ENCODE measurements at places on chromosomes 5 and 9.
A peak's percentile ranks its signal among the peaks of the same experiment; 100 is the strongest.

GRCh38 chr5:123810253-123810652, 298.3 kb downstream of the CSNK1G3 start:
- no peak for DNase-seq

GRCh38 chr5:53089481-53089991, 20.0 kb downstream of the MOCS2 start:
- no peak for DNase-seq

GRCh38 chr5:15008921-15009320, 137.3 kb upstream of the ANKH start:
- no peak for DNase-seq

GRCh38 chr5:33934176-33934575, 2.0 kb upstream of the RXFP3 start:
- no peak for DNase-seq

DNA sequence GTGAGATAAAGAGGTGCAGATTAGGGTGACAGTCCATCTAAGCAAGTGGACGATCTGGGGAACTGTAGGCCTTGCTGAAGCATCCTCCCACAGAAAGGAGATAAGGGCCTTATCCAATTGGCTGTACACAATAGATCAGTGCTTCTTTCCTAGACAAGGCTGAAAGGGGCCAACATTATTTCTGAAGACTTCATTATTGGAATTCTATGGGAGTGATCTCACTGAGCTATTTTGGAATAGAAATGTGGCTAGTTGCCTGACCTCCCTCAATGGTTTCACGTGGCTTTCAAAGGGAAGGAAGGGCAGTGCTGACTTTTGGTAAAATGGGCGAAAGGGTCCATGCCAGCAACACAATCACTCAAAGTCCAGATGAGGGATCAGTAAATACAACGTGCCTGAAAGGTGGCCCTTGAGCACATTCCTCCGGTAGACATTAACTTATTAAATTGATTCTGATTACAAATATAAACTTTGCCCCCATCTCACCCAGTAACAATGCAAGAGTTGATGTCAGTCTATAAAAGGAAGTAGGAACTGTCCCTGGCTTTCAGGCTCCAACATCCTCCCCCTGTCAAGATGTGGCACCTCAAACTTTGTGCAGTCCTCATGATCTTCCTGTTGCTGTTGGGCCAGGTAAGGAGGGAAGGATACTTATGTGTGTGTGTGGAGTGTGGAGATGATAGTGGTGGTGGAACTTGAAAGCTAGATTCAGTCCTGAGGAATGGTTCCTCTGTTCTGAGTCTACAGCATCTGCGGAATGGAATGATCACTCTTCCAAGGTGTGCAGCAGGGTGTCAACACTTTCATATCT, at the start of gene LEAP2:
LEAP2 (plus strand) TSS at position 550 of the 811 bp plus-strand sequence; CDS start at position 577, 27 bp downstream.
- no peak for DNase-seq

DNA sequence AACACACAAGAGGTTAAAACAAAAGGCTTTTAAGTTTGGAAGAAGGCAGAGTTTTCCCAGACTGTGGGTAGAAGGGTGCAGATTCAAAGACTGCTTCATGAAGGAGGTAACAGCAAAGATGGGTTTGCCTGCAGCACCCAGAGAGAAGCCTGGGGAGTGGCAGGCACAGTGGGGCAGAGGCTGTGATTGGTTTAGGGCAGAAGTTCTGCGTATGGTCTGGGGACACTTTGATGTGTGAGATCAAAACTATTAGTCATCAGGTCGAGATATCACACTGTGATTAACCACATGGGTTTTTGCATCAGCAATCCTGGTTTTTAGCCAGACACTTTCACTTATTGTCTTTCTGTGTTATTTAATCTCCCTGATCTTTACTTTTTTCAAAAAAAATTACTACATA, 188.8 kb upstream of the GLRA1 start:
- peak; percentile 7 for DNase-seq

DNA sequence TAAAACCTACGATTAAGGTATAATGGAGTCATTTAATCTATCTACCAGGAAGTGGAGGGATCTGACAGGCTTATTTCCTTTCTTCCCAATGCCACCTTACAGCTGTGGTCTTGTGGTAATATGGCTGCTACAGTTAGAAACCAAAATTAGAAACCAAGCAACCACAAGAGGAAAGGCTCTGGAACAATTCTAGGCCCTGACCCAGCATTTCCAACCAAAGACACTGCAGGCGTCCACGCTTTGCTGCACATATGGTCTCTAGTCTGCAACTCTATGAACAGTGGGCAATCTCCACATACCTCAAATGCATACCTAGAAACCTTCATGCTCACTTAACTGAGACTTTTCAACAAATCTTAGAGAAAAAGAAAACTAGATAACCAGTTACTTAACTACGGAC, 339.1 kb downstream of the NFIB start:
- no peak for DNase-seq

DNA sequence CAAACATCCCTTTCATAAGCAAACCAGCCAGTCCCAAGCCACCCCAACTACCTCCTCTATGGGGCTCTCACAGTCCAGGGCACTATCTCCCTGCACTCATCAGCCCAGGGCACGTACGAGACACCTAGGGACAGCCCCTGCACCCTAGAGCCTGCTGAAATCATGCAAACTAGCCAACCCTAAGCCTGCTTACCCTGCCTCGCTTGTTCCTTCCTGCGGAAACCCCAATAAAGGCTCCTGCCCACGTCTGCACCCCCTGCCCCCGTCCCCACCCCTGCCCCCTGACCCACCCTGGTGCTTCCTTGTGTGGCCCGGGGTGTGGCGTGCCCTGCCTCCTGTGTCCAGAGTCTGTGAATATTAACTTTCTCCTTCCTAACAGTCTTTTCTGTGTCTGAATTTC, 135.9 kb downstream of the GADD45G start:
- no peak for DNase-seq

GRCh38 chr9:123687246-123687751, 242.6 kb downstream of the DENND1A start:
- no peak for DNase-seq

GRCh38 chr5:181061645-181062044, 21.6 kb downstream of the BTNL9 start:
- DNase-seq: no peak

- no peak for DNase-seq
Observed at GRCh38 chr9:77514886-77515711, 133.0 kb downstream of the GNA14 start.

- no peak for DNase-seq
Observed at GRCh38 chr5:34721327-34721726, 65.2 kb downstream of the RAI14 start.

GRCh38 chr9:22922222-22922621, 475.6 kb downstream of the DMRTA1 start:
- DNase-seq: no peak

- DNase-seq: no peak
Observed at GRCh38 chr5:173231381-173231766, 3.6 kb downstream of the NKX2-5 start.

- no peak for DNase-seq
Observed at GRCh38 chr5:14937254-14937653, 65.7 kb upstream of the ANKH start.

DNA sequence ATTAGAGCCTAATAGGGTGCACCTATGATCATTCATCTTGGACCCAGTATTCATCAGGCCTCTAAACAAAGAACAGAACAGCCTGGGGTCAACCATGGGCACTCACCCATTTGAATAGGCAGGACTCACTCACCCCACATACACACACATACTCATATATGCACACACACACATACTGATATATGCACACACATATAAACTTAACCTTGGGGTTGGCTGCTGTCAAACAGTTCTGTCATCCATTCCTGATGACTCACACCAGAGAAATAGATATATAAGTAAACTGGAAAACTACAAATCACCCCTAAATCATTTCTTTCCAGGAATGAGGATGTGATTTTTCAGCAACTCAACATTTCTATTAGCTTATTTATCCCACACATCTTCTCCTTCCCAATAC, 51.3 kb downstream of the ARL15 start:
- no peak for DNase-seq

DNA sequence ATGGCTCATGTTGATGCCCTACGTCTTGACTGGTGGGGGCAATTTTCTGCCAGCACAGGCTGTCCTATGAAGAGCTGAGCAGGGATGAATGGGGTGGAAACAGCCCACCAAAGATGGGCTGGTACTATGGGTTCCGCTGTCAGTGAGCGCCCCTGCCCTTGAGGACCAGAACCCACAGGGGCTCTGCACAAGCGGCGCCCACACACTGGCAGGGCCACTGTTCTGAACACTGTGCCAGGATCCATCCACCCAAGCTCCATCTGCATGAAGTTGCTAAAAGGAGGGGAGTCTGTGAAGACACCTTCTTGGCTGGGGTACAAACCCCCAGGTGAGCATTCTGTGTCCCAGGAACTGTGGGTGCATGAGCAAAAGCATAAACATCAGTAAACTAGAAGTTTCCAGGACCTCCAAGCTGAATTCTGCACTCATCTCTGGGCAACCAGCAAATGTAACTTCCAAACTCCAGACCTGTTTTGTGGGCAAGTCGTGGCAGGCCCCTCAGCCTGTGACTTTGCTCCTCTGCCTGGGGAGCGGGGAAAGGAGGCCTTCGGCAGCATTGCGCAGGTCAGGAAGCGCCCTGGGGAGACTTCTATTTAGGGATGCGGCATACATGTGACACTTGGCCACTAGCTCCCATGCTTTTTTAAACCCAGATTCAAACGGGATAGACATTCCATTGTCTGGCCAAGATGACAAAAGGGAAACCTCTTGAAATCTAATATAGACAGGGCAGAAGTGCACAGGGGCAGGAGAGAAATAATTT, 48.9 kb downstream of the PTPN3 start:
- DNase-seq: no peak

- no peak for DNase-seq
Observed at GRCh38 chr5:749101-749670, 35.3 kb downstream of the ZDHHC11B start.

DNA sequence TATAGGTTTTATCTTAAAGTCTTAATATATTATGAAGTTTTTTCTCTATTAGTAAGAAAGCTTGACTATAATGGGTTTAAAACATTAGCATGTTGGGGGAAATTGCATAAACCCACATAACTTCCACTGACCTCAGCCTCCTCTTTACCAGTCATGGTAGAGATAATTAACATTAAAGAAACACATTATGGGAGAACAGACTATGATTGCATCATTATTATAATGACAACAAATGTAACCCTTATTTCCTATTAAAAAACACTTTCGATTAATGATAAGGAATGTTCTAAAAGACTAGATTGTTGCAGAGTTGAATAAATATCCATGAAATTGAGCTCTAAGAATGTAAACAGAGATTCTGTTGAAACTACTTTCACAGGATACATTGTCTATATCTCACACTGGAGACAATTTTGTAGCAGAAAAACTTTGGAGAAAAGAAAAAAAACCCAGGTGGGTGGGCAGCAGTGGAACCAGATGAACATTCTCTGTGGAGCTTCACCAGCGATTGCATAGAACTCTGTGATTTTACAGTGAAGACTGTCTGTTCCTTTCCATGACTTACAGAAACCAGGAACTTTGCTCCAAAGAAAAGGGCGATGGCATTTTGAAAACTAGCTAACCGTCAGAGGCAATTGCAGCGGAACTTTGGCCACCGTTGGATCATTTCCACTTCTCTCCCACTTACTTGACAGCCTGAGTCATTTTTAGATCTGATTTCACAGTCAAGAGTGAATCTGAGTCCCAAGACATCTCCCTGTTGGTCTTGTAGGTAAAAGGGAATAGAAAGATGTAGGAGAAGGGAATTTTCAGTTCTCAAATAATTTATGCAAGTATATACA, 21.0 kb upstream of the ERAP2 start:
- no peak for DNase-seq

DNA sequence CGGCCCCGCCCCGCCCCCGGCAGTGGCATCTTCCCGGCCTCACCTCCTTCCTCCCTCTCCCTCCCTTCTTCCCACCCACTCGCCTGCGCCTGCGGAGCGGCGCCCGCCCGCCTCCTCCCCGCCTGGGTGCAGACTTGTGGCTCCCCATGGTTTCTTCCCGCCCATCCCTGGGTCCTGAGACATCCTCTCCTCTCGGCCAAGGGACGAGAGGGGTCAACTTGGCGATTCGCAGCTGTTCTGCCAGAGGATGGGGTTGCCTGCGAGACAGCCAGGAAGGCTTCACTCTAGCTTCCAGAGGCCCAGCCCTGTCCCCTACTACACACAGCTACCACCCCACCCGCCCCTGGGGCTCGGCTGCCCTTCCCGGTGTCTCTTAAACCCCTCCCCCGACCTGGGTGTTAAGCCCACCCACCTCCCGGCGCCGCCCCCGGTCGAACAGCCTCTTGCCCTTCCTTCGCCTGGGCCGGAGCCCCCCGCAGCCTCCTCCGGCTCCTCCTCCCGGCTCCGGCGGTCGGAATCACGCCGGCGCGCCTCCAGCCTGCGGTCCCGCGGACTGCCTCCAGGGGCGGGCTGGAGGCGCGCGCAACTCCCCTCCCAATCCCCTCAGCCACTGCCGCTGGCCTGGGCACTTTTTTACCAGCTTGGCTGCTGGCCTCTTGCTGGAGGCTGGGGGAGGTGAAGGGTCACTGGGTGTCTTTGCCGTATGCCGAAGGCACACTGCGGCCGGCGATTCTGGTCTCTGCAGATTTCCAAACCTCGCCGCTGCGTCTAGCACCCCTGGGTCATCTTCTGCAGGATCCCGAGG, 1.9 kb downstream of the JADE2 start:
- DNase-seq: peak; percentile 59

- DNase-seq: no peak
Observed at GRCh38 chr5:108615216-108615615, 132.5 kb upstream of the FER start.

- DNase-seq: no peak
Observed at GRCh38 chr5:157820593-157821252, 38.2 kb downstream of the CLINT1 start.

- no peak for DNase-seq
Observed at GRCh38 chr9:1619915-1620710, 395.0 kb upstream of the SMARCA2 start.

DNA sequence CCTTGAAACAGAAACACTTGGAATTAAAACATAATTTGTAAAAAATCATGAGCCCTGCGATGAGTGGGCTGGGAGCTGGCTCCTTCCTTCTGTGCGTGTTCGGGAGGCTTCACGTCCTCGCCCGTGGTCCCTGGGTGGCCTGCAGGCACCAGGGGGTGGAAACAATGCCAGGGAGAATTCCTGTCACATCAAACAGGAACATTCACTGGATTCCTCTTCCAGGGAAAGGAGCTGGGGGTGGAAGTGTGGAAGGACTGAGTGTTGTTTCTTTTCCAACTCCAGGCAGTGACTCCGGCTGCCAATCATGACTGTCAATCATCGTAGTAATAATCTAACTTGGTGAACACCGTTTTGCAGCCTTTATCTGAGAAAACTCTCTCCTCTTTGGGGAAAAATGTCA, 10.3 kb downstream of the TOR1A start:
- DNase-seq: no peak

GRCh38 chr5:36730537-36731216, 124.3 kb downstream of the SLC1A3 start:
- DNase-seq: no peak

Measured in activated T-cell treated with anti-CD3 and anti-CD28 coated beads for 4 hours (primary cell).